ENCODE measurements at places on chromosomes 3 and 15.

DNA sequence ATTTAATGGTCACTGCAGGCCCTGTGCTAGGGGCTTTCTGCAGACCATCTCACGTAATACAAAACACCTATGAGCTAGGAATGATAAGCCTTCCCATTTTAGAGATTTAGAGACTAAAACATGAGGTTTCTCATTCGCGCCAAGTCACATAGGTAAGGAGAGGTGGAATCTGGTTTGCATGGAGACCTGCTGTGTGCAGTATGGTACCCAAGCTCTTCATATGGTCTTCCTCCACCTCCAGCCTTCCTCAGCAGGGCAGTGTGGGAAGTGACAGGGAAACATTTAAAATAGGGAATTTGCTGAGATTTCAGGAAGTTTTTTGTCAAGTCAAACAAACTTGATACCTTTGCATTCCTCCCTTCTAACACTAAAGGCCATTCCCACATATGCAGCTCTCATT lies 337.6 kb downstream of the IL20RB start:
- no peak for DNase-seq

- no peak for DNase-seq
Observed at GRCh38 chr15:48393645-48394506, 62.6 kb downstream of the DUT start.

GRCh38 chr15:70362350-70362749 lies 264.6 kb upstream of the TLE3 start:
- DNase-seq, result no peak

GRCh38 chr3:4491855-4492207 lies 1.3 kb upstream of the ITPR1 start:
- no peak for DNase-seq

GRCh38 chr15:77004189-77004588 lies 9.3 kb downstream of the PSTPIP1 start:
- DNase-seq, result no peak

DNA sequence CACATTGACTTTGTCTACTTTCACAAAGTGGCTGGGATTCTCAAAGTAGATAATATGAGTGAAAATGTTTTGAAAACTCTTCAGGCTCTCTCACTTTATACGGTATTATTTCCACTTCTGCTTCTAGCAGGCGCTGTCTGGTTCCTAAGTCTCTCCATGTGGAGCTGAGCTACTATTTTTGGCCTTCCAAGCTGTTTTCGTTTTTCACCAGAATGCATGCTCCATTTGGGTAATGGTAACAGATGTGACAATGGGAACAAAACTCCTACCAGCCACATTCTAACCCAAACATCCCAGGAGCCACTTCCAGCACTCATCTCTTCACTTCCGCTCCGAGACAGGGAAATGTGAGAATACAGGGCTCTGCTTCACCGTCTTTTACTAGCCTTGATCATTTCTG lies 586.7 kb downstream of the NTRK3 start:
- DNase-seq, result no peak

DNA sequence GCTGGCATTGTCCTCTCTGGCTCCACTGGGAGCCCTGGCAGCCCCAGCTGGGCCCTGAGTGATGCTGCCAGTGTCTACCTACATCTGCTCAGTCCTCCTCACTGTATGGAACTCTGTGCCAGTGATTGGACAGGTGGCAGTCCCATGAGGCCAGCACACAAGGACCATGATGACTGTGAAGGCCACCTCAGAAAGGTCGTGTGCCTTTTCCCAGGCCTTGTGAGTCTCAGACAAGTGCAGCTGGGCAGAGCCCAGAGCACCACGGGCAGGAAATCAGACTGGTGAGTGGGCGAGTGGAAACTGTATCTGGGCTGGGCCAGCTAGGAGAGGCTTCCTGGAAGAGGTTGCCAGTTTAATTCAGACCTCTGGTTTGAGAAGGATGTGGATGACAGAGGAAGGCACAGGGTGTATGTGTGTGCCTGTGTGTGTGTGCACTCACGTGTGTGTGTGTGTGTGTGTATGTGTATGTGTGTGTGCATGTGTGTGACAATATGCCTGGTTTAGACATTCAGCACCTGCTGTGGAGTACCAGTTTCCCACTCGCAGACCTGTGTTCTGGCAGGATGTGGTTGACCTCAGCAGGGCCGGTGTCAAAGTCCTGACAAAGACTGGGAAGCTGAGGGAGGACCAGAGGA lies 7.0 kb downstream of the MAPKAPK3 start:
- no peak for DNase-seq

GRCh38 chr15:87556886-87557285 lies 699.7 kb downstream of the NTRK3 start:
- no peak for DNase-seq

DNA sequence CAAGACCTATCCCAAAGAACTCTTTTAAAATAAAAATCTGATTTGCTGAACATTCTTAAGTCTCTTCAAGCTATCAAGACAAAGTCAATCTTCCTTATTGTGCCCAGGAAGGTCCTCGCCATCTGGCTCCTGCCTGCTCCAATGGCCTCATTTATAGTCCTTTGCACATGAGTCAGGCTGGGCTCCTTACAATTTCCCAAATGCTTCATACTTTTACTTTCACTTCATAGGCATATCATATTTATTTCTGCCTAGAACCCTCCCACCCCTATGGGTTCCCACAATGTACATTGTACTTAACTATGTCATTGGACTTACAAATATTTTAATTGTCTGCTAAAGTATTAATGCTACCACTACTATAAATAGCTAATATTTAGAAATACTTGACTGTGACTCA lies 9.1 kb downstream of the THRB start:
- no peak for DNase-seq

GRCh38 chr3:63514678-63515077 lies 137.8 kb upstream of the SNTN start:
- no peak for DNase-seq

- DNase-seq, result no peak
Observed at GRCh38 chr15:62962101-62962995, 80.2 kb upstream of the TPM1 start.

GRCh38 chr15:47711655-47712054 lies 5.7 kb upstream of the SEMA6D start:
- no peak for DNase-seq

- DNase-seq, result peak; percentile 68
Observed at GRCh38 chr3:136075218-136075808, 109.8 kb downstream of the PPP2R3A start.

- DNase-seq, result no peak
Observed at GRCh38 chr3:76324101-76324500, 538.8 kb upstream of the ZNF717 start.

DNA sequence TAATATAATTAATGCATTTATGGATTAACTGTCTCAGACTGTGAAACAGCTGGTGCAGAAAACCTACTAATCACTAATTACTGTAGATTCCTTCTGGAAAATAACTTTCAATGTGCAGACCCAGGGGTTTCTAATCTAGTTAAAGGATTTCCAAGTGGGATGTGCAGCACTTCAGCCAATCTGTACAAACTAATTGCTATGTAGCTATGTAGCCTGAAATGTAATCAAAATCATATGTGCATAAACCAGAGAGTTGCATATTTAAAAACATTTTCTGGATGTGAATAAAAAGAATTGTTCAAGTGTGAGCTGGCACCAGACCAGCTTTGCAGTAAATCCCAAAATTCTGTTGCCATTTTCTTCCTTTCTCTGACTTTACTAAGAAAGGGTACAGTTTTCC lies 127.5 kb upstream of the CD96 start:
- no peak for DNase-seq

- no peak for DNase-seq
Observed at GRCh38 chr15:90531147-90531546, 1.4 kb downstream of the CRTC3 start.

GRCh38 chr15:56249092-56249491 lies 5.4 kb upstream of the RFX7 start:
- DNase-seq, result no peak

DNA sequence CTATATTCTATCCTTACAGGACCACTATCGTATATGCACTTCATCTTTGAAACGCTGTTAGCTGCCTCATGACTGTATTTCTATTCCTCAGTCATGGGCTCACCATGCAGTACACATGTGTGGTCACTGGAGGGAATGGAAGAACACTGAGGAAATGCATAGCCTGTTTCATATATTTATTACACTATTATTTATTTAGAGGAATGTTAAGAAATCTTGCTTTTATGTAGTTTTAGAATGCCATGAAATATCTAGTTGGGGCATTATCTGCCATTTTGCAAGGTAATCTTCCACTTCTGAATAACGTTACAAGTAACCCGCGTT lies 155.7 kb downstream of the IGF1R start:
- DNase-seq, result no peak

DNA sequence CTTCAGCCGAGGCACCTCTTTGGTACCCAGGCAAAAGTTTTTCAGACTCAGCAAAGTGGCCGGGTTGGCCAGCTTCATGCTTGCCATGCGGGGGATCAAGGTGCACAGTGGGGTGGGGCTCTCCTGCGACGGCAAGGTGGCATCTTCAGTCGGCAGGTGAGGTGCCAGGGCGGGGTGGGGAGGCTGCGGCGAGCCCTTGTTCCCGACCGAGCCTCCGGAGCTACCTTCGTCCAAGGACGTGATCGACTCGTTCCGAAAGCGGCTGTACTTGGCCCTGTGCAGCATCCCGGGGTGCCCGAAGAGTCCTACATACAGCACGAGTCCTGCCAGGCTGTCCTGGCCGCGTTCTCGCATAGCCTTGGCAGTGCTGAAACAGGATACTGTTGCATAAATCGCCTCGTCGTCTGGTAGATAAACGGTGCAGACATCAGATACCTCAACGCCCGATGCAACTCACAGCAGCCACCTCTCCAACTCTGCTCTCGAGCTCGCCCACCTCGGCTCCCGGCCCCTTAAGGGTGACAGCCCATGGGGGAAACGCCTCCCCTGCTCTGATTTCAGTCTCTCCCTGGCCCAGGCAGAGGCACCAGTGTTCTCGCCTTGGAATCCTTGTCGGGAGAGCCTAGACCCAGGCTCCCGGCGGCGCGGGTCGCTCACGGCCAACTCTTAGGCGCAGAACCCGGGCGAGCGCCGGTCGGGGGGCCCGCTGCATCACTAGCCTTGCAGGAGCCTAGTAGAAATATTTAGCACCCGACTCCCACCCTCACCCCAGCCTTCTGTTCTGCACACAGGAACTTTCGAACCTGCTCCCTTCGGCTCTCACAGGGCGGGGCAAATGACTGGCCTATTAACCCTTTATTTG lies 826 bp downstream of the SHC4 start:
- DNase-seq, result peak; percentile 40

- no peak for DNase-seq
Observed at GRCh38 chr3:71066849-71067261, 516.7 kb downstream of the FOXP1 start.

GRCh38 chr3:4703054-4703480 lies 209.9 kb downstream of the ITPR1 start:
- no peak for DNase-seq

GRCh38 chr3:71355862-71356261 lies 227.7 kb downstream of the FOXP1 start:
- no peak for DNase-seq

DNA sequence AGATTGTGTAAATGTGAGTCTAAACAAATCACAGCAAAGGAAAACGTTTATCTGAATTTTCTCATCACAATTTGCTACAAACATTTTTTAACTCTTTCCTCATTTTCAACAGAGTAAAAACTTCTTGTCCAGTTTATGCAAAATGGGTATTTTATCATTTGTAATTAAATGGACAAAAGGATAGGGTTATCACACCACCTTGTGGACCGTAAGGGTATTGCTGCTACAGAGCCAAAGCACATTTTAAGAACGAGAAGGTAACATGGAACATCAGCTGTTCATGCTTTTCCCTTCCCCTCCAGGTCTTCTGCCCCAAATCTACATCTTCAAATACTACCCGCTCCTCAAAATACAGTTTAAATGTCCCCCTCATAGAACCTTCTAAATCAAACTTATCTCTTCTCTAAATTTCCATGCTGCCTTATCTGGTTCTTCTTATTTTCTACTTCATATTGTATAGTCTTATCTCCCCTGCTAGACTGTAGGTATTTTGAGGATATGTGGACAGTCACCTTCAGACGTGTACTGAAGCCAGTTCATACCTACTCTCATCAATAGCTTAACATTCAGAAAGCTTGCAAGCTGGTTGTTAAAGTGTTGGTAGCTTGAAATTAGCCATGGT lies 12.8 kb upstream of the SETMAR start:
- DNase-seq, result no peak

GRCh38 chr15:85534031-85534430 lies 153.6 kb downstream of the AKAP13 start:
- DNase-seq, result no peak

GRCh38 chr3:61617651-61618050 lies 56.3 kb downstream of the PTPRG start:
- no peak for DNase-seq
